Vagina (tissue), 2 donors: ENCODE measurements at places on chromosomes 1 and 21. TPM values are rescaled to one million over a fixed set of nuclear protein-coding genes. Genes with fewer than 3 reads are reported as not detected.

GRCh38 chr1:154960446-154961136 lies 991 bp downstream of the PYGO2 start:
- DNase-seq = no peak

DNA sequence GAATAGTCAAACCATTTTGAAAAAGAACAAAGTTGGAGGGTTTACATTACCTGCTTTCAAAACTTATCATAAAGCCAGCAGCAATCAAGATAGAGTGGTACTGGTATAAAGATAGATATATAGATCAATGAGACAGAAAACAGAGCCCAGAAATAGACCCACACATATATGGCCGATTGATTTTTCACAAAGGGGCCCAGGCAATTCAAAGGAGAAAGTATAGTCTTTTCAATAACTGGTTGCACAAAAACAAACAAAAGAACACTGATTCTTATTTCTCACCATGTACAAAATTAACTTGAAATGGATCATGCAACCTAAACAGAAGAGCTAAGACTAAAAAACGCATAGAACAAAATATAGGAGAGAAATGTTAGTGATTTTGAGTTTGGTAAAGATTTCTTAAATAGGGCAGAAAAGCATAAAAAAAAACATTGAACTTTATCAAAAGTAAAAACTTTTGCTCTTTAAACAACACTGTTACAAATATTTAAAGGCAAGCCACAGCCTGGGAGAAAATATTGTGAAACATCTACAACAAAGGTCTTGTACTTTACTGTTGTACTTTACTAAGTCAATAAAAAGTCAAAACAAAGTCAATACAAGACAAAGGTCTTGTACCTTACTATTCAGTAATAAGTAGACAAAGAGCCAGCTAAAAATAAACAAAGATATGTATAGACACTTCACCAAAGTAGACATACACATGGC lies 50.2 kb downstream of the ST3GAL3 start:
- DNase-seq = no peak

DNA sequence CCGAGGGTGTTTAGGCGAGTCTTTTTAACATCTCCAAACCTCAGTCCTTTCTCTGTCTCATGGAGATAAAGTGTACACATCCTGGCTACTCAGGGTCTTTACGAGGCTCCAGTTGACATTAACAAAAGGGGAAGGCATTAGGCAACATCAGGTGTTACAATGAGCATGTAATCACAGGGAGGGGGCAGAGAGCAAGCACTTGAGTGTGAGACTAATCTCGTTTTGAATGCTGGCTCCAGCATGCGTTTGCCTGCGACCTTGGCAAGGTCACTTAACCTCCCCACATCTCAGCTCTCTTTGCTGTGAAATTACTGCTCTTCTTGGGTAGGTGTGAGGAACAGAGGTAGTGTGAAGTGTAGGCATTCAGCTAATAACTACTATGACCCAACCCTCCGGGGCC lies 3.1 kb downstream of the TNNT2 start:
- DNase-seq = no peak

DNA sequence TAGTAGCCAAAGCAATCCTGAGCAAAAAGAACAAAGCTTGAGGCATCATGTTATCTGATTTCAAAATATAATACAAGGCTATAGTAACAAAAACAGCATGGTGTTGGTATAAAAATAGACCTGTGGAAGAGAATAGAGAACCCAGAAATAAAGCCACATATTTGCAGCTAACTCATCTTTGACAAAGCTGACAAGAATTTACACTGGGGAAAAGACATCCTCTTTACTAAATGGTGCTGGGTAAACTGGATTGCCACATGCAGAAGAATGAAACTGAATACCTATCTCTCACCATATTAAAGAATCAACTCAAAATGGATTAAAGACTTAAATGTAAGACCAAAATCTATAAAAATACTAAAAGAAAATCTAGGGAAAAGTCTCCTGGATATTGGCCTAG lies 59.5 kb upstream of the CD55 start:
- no peak for DNase-seq

DNA sequence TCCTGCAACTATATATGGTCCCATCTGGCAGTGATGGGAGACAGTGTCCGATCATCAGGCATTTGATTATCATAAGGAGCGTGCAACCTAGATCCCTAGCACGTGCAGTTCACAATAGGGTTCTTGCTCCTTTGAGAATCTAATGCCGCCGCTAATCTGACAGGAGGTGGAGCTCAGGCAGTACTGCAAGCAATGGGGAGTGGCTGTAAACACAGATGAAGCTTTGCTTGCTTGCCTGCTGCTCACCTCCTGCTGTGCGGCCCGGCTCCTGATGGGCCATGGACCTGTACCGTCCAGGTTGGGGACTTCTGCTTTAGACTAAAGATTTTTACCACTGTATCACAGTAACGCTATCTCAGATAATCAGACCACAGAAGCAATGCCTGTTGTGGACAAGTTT lies 63.8 kb downstream of the TGFB2 start:
- DNase-seq = no peak

The FCMR gene
- total RNA-seq = 12.3 TPM

The VCAM1 gene
- 5.6 TPM for total RNA-seq

The MEX3A gene
- total RNA-seq = 1.2 TPM

GRCh38 chr1:36761113-36761512 lies 273.2 kb downstream of the GRIK3 start:
- DNase-seq = no peak

DNA sequence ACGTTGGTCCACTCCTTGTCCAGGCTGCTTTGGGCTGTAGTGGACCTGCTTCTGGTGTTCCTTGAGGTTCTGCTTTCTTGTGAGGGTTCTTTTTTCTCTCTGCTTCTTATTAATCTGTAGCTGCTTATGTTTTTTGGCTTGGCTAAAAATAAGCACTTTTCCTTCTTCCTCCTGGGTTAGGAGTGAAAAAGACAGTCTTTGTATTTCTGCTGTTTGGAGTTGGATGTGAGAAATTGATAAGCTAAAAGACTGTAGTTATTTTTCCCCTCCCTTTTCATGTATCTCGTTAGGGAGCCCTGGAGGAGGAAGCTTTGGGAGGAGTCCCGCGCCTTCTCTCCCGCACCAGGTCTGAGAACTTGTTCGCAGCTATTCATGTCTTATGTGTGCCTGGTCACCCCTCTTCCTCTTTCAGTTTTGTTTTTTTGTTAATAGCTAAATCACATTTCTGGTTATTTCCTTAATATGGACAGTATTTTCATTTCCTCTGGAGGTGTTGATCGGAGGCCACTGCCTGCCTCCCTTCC lies 79.0 kb downstream of the GALNT2 start:
- DNase-seq = no peak

DNA sequence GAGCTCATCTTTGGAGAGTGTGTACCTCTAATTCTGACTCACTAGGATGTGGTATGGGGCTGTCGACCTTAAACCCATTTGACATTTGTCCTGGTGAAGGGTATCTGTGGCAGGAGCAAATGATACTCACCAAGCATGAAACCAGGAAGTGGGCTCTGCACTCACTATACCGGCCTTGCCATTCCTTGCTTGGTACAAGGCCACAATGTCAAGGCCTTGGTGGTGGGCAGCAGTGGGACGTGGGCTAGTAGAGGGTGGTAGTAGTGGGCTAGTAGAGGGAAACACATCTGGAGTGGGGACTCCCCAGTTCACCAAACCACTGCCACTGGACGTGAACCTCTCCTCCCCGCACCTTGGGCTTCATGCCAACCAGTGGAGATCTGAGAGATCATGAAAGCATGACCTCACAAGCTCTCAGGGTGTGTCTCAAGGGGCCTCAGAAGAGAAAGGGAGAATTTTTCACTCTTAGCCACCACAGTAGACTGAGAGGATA lies 11.5 kb downstream of the TNFSF4 start:
- DNase-seq = no peak

The PTGFR gene
- 4.4 TPM for total RNA-seq

GRCh38 chr1:61078618-61079295 lies 3.6 kb upstream of the NFIA start:
- no peak for DNase-seq

- no peak for DNase-seq
Measured at GRCh38 chr1:56483104-56483503, 96.3 kb downstream of the PLPP3 start.

GRCh38 chr1:118190561-118190960 lies 5.5 kb upstream of the SPAG17 start:
- no peak for DNase-seq
